Kidney glomerular epithelial cell (primary cell): ENCODE measurements at places on chromosomes 1 and 21.

DNA sequence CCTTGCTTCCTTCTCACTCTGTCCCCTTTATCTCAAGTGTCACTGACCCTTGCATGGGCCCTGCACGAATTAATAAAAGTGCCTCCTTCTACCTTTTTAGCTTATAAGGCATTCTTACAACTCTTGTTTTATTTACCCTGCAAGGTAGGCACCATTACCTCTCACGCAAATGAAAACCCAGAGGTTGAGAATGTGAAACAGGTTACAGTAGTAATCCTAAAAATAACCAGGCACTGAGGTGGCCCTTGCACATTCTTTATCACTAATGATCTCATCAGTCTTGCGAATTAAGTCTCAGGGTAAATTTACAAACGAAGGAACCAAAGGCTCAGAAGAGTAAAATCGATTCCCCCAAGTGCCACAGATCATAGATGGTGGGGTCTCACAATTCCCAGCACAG is 3.7 kb downstream of the GLIS1 start:
- DNase-seq = no peak

DNA sequence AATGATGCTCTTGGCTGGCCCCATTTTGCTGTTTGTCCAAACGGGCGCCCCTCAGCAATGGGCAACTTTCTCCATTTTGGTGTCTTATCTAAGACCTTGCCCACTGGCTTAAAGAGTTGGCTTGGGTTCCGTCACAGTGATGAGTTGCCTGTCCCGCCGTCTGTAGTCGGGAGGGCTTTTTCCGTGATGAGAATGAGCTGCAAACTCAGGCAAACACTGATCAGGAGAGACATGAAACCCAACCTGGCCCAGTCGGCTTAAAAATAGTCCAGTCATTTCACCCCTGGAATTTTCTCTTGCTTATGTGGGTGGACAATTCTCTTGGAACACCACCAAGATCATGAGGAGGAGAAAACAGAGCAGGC is 79.3 kb downstream of the ST6GALNAC3 start:
- DNase-seq = no peak

GRCh38 chr1:44554706-44555105 is 119.6 kb downstream of the TMEM53 start:
- DNase-seq = no peak

- no peak for DNase-seq
Observed at GRCh38 chr21:34886240-34887104, 162.6 kb downstream of the RUNX1 start.

DNA sequence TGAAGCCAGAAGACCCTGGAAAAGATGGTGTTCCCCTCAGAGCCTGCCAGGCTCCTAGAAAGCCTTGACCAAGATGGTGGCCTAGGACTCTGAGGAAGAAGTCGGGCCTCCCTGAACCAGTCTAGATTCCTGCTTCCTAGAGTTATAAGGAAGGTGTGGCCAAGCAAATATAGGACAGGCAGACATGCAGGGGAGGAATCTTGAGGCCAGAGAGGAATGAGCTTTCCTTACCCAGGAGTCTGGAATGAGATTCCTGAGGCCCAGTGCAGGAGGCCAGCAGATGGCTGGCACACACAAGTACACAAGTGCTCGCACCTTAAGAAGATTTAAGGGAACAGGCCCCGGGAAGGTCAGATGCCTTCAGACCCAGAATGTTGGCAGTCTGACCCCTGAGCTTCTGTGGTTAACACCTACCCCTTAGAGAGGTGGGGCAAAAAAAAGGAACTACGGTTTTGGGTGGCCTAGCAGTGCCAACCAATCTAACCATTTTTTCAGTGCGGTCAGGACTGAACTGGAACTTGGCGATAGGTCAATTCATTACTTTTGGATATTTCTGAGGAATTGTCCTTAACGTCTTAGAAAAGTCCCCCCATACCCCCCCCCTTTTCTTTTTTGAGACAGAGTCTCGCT is 73.3 kb downstream of the MDM4 start:
- DNase-seq = peak; percentile 10

DNA sequence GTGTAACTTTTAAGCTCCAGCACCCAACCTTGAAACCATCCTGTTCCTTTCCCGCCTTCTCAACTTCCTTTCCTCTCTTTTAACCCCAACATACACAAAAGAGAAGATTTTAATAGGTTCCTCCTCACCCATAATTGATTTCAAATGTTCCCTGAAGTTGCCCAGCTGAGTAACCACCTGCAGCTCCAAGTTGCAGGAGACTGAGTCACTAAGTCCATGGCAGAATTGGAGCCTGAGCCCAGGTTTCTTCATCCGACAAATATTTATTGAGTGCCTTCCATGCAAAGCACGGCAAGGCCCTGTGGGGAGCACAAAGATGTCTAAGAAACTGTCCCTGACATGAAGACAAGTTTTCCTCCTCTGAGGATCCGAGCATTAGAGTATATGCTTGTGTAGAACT is 97.7 kb downstream of the PAPPA2 start:
- DNase-seq = no peak

- no peak for DNase-seq
Observed at GRCh38 chr1:172515927-172516326, 17.0 kb upstream of the SUCO start.
